ENCODE measurements at places on chromosomes 1 and 21.

DNA sequence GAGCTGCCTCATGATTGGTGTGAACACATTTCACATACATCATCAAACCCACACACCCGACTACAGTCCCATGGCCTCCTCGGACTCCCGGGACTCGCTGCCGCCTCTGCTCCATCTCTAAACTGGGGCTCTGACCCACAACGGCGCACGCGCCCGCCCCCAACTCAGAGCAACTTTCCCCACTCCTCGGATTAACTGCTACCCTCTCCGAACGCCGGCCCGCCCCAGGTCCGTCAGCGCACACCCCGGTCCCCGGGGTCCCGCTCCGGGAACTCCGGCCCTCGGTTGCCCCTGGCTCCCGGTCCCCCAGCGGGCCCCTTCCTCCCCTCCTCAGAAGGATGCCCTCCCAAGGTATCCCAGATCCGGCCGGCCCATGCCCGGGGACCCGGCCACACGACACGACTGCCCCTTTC, 740 bp downstream of the DSTYK start:
- no peak for DNase-seq

DNA sequence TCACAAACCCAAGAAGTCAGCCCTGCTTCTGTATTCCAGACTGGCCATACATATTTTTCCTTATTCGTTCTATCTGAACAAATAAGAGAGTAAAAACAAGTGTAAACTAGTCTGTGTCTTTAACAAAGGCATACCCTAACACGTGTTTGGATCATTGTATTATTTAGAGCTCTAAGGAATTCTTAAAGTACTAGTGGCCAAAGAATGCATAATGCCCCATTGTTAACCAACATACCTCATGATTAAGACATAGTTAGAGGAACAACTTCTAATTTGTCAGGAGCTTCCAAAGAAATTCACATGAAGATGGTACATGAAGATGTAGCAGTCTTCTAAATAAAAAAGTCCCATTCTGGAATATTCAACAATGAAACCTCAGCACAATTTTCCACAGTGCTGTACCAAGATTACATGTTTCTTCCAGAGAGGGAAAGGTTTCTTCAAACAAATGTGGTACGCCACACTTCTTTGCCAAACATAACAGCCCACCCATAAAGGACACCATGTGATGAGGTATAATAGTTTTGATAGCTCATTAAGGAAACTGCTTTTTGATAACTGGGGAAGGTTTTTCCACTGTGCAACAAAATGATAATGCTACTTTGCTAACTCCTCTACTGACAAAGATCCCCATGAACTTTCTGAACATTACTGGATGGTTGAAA, 5.0 kb downstream of the PALMD start:
- DNase-seq = no peak

- no peak for DNase-seq
Measured at GRCh38 chr1:178688244-178688643, 36.8 kb upstream of the RALGPS2 start.

- DNase-seq = no peak
Measured at GRCh38 chr1:232438476-232438875, 191.5 kb downstream of the SIPA1L2 start.

DNA sequence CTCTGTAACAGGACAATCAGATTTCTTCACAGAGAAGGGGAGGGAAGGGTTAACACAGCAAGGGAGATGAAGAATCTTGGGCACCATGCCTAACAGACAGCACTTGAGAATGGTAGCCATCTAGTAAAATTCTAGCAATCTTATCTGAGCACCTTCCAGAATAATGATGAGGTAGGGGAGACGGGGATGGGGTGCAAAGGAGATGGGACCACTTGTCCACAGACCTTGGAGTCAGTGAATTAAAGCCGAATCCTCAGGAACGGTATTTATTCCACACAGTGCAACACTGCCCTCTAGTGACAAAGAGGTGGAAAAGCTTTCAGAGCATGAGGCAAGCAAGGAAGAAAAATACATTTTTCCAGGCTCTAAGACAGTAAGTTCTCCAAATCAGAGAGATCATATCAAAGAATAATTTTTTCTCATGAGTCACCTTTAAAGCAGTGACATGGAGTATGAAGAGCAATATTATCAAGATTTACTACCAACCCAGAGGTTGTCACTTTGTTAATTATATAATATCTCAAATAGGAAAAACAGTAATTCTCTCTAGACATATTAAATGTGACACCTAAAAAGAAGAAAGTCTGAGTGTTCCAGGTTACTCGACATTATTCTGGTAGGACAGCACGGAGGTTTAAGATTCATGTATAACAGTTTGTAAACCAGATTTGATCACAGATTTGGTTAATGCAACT, 43.3 kb upstream of the LPAR3 start:
- peak; percentile 13 for DNase-seq

- DNase-seq = peak; percentile 50
Measured at GRCh38 chr1:160046494-160047110, 14.8 kb upstream of the PIGM start.

DNA sequence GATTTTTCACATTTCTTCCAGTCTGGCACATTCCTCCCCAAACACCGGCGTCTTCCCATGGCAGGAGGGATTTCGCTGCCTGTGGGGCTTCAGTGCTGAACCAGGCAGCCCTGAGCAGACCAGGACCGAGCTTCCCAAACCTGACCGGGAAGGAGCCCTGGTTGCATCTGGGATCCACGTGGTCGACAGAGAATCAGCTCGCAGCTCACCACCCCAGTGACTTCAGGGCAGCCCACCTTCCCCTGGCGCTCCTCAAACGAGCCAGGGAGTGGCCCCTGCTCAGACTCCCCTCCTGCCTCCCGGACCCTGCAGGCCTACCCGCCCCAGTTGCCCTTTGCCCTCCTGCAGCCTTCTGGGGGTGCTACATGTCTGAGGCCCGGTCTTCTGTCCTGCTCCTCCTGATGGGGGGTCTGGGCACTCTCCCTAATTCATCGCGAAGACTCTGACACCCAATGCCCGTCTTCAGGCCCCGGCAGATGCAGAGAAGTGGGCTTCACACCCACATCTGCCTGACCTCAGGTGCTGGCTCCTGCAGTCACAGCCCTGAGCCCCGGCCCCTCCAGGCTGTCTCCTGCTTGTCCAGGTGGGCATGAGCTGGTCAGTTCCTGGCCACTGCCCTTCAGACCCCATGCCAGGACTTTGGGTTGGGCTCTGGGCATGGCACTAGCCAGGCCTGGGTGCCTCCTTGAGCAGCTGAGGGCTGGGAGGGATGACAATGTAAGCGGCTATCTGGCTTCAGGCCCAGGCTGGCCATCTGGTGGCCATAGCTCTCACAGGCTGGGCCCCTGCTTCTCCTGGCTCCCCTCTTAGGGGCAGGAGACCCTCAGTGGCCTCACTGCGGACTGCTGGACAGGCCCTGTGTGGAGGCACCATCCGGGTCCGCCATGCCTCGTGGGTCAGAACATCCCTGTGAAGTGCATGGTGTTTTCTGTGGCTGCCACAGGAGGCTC, 26.1 kb upstream of the PRSS38 start:
- peak; percentile 10 for DNase-seq

DNA sequence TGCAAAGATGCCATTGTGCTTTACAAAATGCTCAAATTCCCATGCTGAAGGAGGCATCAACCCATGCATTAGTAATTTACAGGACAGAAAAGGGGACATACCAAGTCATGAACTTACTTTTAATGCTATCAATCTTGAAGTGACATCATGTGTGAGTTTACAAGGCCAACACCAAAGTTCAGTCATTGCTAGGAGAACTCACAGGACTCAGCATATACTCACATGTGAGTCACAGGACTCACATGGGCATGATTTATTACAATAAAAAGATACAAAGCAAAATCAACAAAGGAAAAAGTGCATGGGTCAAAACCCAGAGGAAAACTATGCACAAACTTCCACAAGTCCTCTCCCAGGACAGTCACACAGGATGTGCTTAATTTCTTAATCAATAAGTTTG, 1656.0 kb downstream of the MRPL39 start:
- no peak for DNase-seq

DNA sequence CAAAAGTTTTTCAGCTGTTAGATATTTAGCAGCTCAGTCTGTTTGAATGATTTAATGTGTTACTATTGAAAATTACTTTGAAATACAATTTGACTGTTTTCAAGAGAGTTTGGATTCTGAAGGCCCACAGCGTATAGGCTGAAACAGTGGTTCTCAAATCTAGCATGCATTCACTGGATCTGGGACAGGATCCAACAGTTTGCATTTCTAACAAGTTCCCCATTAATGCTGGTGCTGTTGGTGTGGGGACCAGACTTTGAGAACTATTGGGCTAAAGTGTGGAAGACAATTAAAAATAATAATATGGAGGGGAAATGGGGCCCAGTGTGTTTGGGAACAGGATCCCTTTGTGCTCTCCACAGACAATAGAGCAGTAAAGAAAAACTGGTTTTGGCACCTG, 31.9 kb downstream of the ITSN1 start:
- no peak for DNase-seq

DNA sequence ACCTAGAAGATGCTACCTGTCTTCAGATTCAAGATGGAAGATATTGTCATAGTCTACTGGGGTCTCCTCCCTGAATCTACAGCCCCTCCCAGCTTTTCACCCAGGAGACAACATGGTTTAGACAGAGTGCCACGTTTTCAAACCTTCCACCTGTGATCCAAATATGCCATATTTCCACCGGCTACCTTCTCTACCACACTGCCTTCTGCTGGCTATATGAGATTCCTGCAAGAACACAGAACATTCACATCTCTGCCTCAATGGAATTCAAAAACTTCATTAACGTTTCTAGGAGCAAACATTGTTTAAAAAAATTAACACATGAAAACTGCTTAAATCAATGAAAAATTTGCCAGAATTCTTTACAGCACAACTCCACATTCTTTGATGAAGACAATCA, 12.9 kb upstream of the LELP1 start:
- no peak for DNase-seq

GRCh38 chr1:156677616-156678596, 699 bp upstream of the NES start:
- DNase-seq = no peak

GRCh38 chr1:84505493-84506001, 639 bp upstream of the SPATA1 start:
- DNase-seq = no peak

DNA sequence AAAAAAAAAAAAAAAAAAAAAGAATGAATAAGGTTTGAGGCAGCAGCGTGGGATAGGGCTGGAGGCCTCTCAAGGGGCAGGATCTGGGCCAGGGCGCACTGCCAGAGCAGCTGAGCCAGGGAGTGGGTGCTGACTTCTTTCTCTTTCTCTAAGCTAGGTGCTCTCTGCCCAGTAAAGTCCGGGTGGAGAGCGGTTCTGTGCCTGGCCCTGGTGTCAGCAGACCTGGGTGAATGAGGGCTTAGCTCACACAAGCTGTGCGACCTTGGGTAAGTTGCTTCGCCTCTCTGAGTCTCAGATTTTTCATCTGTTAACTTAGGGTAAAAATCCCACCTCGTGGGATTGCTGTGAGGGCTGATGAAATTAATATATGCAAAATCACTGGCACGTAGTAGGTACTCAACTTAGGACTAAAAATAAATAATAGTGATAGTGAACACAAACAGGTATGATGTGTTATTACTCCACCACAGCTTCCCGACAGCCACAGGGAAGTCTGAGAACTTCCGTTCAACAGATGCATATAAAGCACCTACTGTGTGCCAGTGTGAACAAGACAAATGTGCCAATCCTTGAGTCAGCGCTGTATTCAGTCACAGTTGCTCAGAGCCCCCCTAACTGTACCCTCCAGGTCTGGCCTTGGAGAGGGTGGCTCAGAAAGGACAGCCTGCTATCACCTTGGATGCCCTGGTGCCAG, 2.0 kb upstream of the FAM131C start:
- no peak for DNase-seq

- no peak for DNase-seq
Measured at GRCh38 chr21:37419228-37419906, 52.8 kb downstream of the DYRK1A start.

GRCh38 chr1:45331436-45332345, 5.0 kb downstream of the HPDL start:
- DNase-seq = no peak

Data from stimulated activated naive CD8-positive, alpha-beta T cell treated with anti-CD3 and anti-CD28 coated beads, Interleukin-15, amount 100 ng/mL, for 72 hours (primary cell).